ENCODE measurements at places on chromosomes 6 and 20. TPM values are rescaled to one million over a fixed set of nuclear protein-coding genes. Genes with fewer than 3 reads are reported as not detected.

DNA sequence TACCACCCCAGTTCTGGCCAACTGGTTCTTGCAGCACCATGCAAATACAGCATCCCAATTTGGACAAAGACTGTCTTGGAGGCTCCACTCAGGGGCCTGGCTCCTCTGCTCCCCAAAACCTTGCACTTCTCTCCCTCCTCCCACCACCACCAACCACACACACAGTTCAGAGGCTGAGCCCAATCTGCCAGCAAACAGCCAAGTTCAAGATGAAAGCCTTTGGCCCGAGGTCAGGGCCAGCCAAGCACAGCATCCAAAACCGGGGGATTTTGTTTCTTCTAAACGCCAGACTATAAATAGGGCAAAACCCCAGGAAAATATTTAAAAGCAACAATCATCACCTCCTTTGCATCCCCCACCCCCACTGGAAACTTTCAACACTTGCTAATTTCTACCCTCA is 5.7 kb downstream of the KCNK5 start:
- peaks cover 44% of the 10 kb centered on the region for H3K4me1 ChIP-seq
- H3K4me3 ChIP-seq = no peak overlapping the region
- no peak for DNase-seq
- H3K36me3 ChIP-seq = no peaks in the 10 kb centered on the region

DNA sequence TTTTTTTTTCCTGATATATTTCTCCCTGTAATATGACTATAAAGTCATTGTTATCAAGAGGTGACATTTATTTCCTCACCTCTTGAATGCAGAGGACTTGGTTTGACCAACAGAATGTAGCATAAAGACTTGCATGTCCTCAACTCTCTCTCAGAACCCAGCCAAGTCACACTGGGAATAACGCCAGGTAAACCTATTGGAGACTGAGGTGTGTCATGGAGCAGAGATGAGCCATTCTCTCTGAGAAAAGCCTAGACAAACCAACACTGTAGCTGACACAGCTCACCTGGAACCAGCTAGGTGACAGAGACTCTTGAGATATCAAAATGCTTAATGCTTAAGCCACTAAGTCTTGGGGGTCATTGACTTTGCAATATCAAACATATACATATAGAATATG is 533.6 kb downstream of the HAO1 start:
- no peaks in the 10 kb centered on the region for H3K4me1 ChIP-seq
- H3K4me3 ChIP-seq = no peak overlapping the region
- H3K27ac ChIP-seq = no peak overlapping the region

GRCh38 chr6:39753725-39754045 is 28.5 kb upstream of the KIF6 start:
- no peak for DNase-seq
- no peak overlapping the region for H3K4me3 ChIP-seq

DNA sequence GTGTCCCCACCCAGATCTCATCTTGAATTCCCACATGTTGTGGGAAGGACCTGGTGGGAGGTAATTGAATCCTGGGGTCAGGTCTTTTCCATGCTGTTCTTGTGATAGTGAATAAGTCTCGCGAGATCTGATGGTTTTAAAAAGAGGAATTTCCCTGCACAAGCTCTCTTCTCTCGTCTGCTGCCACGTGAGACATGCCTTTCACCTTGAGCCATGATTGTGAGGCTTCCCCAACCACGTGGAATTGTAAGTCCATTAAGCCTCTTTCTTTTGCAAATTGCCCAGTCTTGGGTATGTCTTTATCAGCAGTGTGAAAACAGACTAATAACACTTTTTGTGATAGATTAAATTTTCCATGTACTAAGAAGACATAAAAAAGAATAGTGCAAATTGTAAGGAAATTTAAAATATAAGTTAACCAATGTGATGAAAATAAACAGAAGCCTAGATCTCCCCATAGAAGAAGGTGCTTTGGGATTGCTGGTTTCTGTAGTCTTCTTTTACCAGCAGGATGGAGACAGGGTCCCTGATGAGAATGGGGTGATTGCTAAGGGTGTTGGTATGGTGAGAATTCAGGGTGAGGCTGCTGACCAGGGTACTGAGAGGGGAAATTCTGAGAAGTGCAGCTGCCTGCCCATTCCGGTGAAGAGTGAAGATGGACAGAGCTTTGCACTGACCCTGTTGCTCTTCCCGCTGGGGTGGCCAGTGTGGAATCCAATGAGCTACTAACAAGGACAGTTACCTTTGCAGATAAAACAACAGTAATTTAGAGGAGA is 50.7 kb downstream of the BMP2 start:
- peaks cover 13% of the 10 kb centered on the region for H3K4me1 ChIP-seq
- peak; percentile 11 for DNase-seq
- H3K27ac ChIP-seq = no peak overlapping the region
- no peak overlapping the region for H3K4me3 ChIP-seq

DNA sequence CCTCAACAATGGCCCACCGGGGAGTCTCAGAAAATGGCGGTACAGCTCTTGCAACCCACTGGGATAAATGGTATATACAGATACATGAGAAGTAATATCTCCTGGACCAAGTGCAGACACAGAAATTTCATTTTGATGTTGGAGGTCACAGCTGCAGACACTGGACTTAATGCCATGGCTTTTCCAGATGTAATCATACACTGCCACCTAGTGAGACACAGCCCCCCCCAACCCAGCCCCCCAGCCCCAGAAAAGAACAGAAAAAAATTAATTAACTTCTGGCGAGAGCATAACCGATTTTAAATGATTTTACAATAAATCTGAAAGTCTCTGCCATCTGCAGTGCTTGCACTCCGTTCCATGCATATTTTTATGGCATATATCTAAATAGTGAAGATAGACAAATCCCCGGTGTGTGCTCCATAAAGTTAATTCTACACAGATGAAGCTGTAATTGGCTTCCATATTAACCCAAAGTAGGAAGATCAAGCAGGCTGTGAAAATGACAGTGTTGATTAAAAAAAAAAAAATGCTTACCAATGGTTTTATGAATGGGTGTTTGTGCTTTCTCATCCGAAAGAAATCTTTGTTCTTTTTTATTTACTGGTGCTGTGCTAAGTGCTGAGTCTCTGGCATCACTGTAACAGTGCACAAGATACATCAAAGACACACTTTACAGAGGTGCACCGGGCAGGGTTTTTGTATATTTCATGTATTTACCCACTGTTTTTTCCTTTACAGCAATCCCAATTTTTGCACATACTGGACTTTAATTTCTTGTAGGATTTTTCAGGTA is 804.1 kb downstream of the TFAP2A start:
- peaks cover 11% of the 10 kb centered on the region for H3K27me3 ChIP-seq
- H3K27ac ChIP-seq = no peak overlapping the region
- peaks cover 12% of the 10 kb centered on the region for H3K4me1 ChIP-seq

DNA sequence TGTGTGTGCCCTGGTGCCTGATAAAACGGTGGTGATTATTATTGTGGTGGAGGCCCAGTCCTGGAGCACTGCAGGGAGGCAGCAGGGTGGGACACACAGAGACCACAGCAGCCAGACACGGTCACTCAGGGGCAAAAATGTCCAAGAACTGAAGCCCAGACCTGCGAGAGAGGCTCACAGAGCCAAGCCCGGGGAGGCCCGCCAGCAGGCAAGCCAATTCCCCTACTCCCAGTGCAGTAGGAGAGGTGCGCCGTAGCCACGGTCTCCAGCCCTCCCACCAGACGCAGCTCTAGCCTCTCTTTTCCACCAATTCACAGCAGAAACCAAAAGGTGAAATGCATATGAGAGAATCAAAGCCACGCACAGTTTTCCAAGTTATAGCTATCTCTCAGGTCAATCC is 179.4 kb upstream of the TAB2 start:
- DNase-seq = no peak
- H3K36me3 ChIP-seq = peaks cover 5% of the 10 kb centered on the region
- H3K4me3 ChIP-seq = no peak overlapping the region
- peaks cover 10% of the 10 kb centered on the region for H3K4me1 ChIP-seq

- H3K4me3 ChIP-seq = peak overlapping the region; percentile 88
- H3K4me1 ChIP-seq = peaks cover 35% of the 10 kb centered on the region
- H3K36me3 ChIP-seq = no peaks in the 10 kb centered on the region
- H3K27ac ChIP-seq = peak overlapping the region; percentile 32
- peak; percentile 88 for DNase-seq
- H3K27me3 ChIP-seq = no peaks in the 10 kb centered on the region
Observed at GRCh38 chr6:15247500-15248450, 1.9 kb downstream of the JARID2 start.

DNA sequence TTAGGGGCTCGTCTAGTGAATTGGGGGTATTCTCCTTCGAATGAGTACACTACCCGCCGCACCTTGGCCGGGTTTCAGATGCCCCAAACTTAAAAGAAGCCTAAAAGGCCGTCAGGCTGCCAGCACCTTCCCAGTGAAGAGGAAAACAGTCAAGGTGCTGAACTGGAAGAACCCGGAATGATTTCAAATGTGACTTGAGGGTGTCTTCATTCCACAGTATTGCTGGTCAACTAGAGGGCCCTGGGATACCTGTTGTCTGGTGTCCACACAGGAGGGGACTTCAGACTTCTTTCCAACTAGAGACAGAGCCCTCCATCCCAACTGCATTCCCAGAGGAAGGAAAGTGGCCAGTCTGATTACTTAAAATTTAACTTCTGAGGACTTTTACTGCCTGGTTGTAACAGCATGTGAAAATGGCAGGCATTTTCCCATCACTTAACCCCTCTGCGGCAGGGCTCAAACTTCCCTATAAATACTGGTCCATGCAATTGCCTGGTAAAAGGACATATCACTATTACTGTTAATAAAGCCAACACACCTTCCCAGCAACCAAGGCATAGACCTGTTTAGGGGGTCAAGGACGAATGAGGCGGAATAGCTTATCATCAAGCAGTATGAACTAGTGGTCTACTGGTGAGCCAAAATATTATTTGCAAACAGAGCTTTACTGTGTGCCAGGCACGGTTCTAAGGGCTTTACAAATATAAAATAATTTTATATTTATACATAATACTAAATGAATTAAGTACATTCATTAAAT is 651 bp upstream of the SAMHD1 start:
- no peak for DNase-seq
- H3K4me1 ChIP-seq = no peaks in the 10 kb centered on the region
- peak overlapping the region; percentile 61 for H3K4me3 ChIP-seq
- H3K27ac ChIP-seq = no peak overlapping the region
- no peaks in the 10 kb centered on the region for H3K36me3 ChIP-seq
- no peaks in the 10 kb centered on the region for H3K27me3 ChIP-seq

GRCh38 chr6:150560004-150560883 is 39.4 kb upstream of the PLEKHG1 start:
- no peak overlapping the region for H3K4me3 ChIP-seq
- H3K27me3 ChIP-seq = no peaks in the 10 kb centered on the region
- H3K4me1 ChIP-seq = no peaks in the 10 kb centered on the region

GRCh38 chr20:62918147-62918546 is 8.2 kb downstream of the DIDO1 start:
- no peak overlapping the region for H3K4me3 ChIP-seq
- H3K27ac ChIP-seq = no peak overlapping the region
- no peak for DNase-seq
- H3K27me3 ChIP-seq = no peaks in the 10 kb centered on the region

DNA sequence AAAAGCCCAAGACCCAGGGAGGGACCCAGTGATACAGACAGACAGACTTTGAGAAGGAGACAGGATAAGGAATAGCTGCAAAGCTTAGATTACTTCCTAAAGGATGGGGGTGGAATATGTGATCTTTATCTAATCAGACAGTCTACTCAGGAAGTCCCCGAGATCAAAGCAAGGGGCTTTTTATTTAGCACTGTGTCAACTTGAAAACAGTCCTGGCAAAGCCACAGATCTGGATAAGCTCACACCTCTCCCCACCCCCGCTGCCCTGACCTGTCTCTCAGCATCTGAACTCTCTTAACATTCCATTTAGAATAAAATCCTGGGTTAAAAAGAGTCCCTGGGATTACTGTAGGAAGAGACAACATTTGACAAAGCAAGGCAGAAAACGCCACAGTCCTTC is 101.5 kb downstream of the ISM1 start:
- no peak overlapping the region for H3K4me3 ChIP-seq
- no peaks in the 10 kb centered on the region for H3K36me3 ChIP-seq
- H3K27ac ChIP-seq = no peak overlapping the region
- H3K4me1 ChIP-seq = peaks cover 15% of the 10 kb centered on the region

DNA sequence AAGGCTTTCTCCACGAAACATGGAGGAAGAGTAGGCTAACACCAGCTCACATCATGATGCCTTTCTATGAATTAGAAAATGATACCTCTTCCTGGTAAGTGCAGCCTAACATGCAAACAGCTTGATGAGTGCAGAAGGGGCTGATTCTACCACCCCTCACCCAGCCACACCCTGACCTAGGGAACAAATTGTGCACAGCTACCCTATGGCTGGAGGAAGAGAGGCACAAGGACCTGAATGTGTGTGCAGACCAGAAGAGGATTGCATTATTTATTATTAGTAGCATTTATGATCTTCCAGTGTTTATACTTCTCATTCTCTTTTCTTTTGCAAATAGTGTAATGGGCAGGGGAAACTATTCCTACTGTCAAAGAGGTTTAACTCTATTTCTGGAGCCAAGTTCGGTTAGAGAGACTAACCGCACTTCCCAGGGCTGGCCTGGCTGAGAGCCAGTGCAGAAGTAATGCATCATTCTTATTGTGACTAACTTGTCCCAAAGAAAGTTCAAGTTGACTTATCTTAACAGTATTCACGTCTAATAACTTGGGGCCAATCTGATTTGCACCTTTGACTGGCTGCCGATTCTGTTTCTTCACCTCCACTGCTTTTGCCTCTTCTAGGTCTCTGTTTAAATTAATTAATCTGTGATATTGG is 237.5 kb downstream of the CD83 start:
- no peak overlapping the region for H3K27ac ChIP-seq
- DNase-seq = no peak
- H3K27me3 ChIP-seq = no peaks in the 10 kb centered on the region
- H3K4me3 ChIP-seq = no peak overlapping the region
- H3K36me3 ChIP-seq = no peaks in the 10 kb centered on the region
- H3K4me1 ChIP-seq = peaks cover 14% of the 10 kb centered on the region

DNA sequence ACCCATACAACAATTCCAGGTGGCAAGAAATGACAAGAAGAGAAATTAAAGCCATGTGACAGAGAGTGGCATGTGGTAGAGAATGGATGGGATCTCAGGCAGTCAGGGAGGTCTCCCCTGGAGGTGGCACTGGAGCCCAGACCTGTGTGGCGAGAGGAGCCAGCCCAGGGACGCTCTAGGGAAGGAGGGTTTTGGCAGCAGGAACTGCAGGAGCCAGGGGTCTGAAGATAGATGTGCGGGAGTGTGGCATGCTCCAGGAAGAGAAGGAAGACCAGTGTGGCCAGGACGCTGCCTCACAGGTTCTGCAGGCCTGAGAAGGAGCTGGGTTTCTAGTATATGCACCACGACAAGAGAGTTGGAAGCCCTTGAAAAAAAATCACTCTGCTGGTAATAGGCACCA is 45.1 kb downstream of the SPATA2 start:
- H3K27me3 ChIP-seq = no peaks in the 10 kb centered on the region
- no peak for DNase-seq
- no peak overlapping the region for H3K27ac ChIP-seq

GRCh38 chr6:162705736-162706135 is 21.8 kb downstream of the PRKN start:
- peak; percentile 20 for DNase-seq
- H3K4me1 ChIP-seq = peaks cover 38% of the 10 kb centered on the region
- H3K27me3 ChIP-seq = no peaks in the 10 kb centered on the region
- no peaks in the 10 kb centered on the region for H3K36me3 ChIP-seq
- no peak overlapping the region for H3K4me3 ChIP-seq
- H3K27ac ChIP-seq = peak overlapping the region; percentile 44

GRCh38 chr6:163815796-163816195 is 401.3 kb downstream of the QKI start:
- H3K27ac ChIP-seq = no peak overlapping the region
- H3K27me3 ChIP-seq = no peaks in the 10 kb centered on the region
- H3K36me3 ChIP-seq = no peaks in the 10 kb centered on the region

The BYSL gene
- 31.7 TPM for total RNA-seq

The BACH2 gene
- total RNA-seq = 3.9 TPM

The UNC5CL gene
- total RNA-seq = 5.0 TPM

The PAK5 gene
- total RNA-seq = 1.6 TPM

The STAU1 gene
- total RNA-seq = 96.0 TPM

The SLC17A3 gene
- total RNA-seq = not detected

All from neural progenitor cell (in vitro differentiated cells).